ENCODE measurements at places on chromosomes 1 and 21.
A peak's percentile ranks its signal among the peaks of the same experiment; 100 is the strongest.

DNA sequence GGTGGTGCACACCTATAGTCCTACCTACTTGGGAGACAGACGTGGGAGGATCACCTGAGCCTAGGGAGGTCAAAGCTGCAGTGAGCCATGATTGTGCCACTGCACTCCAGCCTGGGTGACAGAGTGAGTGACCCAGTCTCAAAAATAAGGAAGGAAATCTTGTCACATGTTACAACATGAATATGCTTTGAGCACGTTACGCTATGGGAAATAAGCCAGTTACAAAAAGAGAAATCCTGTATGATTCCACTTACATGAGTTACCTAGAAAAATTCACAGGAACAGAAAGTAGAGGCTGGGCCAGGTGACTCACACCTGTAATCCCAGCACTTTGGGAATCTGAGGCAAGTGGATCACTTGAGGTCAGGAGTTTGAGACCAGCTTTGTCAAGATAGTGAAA, 6.7 kb upstream of the PADI6 start:
- DNase-seq: no peak

DNA sequence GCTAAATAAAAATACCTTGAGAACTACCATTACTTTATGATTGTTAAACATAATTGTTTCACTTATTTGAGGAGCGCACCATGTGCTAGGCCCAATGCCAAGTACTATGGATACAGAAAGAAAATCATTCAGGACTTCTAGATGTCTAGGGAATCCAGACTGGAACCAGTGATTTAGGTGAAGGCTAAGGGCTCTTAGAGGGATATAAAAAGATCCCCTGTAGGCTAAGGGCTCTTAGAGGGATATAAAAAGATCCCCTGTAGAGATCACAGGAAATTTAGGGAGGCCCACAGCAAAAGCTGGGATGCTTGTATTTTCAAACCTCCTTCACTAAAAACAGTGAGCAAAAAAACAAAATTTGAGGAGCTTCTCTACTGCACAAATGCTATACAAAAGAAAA, 6.7 kb downstream of the TOR1AIP2 start:
- no peak for DNase-seq

DNA sequence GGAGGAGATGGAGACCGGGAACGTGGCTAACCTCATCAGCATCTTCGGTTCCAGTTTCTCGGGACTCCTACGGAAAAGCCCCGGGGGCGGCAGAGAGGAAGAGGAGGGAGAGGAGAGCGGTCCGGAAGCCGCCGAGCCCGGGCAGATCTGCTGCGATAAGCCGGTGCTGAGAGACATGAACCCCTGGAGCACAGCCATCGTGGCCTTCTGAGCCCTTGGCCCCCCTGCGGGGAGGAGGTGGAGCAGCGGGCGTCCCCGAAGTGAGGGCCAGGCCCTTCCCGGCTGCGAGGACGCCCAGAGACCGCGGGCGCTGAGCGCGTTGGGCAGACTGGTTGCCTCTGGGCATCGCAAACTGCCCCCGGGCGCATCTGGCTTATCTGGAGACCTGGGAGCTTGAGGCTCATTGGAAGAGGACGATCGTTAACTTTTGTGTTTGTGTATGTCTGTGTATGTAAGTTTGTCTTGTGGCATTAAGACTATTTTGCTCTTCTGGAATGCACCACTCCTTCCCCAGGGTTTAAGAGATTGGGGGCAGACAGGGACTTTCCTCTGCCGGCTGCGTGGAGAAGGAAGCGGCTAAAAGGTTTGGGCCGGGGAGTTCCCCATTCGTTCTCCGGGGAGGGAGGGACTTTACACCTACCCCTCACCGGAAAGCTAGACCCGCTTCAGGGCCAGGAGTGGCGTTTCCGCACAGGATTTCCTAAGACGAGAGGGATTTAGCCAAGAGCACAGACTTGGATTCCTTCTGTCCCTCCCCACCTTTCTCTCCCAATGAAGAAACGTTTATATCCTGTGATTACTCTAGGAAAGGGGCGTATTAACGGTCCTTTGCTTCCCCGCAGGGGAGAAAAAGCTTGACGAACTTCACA, 1.4 kb downstream of the IER5 start:
- no peak for DNase-seq

- DNase-seq: no peak
Measured at GRCh38 chr1:9014475-9015375, 11.5 kb downstream of the SLC2A7 start.

- no peak for DNase-seq
Measured at GRCh38 chr1:6873298-6874015, 88.2 kb downstream of the CAMTA1 start.

- DNase-seq: no peak
Measured at GRCh38 chr1:217896490-217896889, 265.3 kb downstream of the SPATA17 start.

DNA sequence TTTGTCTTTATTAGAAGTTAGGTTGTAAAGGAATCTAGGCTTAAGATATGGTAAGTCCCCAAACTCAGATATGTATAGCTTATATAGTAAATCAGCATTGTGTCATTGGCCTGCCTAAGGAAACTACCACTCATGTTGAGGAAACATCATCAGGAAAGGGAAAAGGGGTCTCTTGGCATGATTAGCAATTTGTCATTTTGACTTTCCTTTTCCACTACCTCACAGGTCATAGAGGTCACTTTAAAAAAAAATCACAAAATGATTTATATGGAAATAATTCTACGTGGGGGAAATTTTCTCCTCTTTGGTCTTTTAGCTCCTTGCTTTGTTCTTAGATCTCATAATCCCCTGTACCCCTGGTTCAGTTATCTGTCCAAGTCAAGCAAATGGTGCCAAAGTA, 213.5 kb downstream of the RPS6KC1 start:
- no peak for DNase-seq

- no peak for DNase-seq
Measured at GRCh38 chr1:1020000-1020404, at the start of gene AGRN. AGRN (plus strand) TSS chr1:1020120; CDS start chr1:1020173, 53 bp downstream.

GRCh38 chr1:96698342-96698983, 23.1 kb upstream of the PTBP2 start:
- DNase-seq: no peak

DNA sequence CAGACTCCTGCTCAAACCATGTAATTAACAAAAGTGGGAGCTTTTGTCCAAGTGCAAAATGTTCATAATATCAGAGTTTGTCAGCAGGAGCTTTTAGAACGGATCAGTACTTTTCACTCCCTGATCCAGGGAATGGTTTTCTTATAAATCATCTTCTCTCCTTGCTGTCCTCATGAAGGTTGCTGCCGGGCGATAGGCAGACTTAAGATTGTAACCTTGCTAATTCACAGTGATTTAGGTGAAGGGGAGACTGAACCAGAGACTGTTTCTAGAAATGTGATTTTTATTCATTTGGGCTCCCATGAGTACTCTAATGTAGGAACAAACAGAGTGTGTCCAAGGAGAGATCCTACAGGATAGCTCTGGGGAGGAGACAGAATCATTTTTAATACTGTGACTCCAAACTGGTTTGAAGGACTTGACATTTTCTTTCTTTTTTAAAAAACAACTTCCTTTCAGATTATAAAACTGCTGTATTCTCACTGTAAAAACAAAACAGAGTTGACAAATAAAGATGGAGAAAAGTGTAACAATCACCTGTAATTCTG, 23.7 kb downstream of the ELAVL4 start:
- DNase-seq: no peak

- no peak for DNase-seq
Measured at GRCh38 chr1:28159680-28160079, 16.8 kb downstream of the PTAFR start.

- DNase-seq: no peak
Measured at GRCh38 chr1:225253784-225254183, 174.1 kb downstream of the LBR start.

- DNase-seq: peak; percentile 13
Measured at GRCh38 chr21:29074007-29074376, 544 bp upstream of the CCT8 start.

GRCh38 chr1:2193514-2194281, 874 bp downstream of the FAAP20 start:
- no peak for DNase-seq

- no peak for DNase-seq
Measured at GRCh38 chr21:33815143-33815707, 100.4 kb downstream of the ATP5PO start.

DNA sequence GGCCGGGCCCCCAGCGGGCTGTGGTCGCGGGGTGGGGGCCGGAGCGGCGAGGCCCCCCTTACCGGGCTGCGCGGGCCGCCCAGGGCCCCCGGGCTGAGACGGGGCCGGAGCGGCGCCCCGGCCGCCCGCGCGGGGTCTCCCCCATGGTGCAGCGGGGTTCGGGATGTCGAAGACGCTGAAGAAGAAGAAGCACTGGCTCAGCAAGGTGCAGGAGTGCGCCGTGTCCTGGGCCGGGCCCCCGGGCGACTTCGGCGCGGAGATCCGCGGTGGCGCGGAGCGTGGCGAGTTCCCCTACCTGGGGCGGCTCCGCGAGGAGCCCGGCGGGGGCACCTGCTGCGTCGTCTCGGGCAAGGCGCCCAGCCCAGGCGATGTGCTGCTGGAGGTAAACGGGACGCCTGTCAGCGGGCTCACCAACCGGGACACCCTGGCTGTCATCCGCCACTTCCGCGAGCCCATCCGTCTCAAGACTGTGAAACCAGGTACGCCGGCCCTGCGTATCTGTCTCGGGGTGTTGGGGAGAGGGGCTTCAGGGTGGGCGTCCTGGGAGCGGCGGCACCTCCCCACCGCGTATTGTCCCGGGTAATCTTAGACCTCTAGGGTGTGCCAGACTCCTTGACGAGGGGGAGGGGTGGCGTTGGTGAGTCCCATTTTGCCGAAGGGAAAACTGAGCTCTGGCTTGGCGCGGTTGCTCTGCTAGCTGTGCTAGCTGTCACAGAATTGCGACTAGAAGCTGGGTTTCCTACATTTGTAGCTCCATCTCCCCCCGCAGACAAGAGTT, 745 bp downstream of the MAGI3 start:
- peak; percentile 31 for DNase-seq

Measured in LNCaP clone FGC (cell line).